ENCODE measurements at places on chromosomes 16 and 17.

GRCh38 chr16:57846078-57846697 is 43.9 kb upstream of the KIFC3 start:
- DNase-seq: no peak

DNA sequence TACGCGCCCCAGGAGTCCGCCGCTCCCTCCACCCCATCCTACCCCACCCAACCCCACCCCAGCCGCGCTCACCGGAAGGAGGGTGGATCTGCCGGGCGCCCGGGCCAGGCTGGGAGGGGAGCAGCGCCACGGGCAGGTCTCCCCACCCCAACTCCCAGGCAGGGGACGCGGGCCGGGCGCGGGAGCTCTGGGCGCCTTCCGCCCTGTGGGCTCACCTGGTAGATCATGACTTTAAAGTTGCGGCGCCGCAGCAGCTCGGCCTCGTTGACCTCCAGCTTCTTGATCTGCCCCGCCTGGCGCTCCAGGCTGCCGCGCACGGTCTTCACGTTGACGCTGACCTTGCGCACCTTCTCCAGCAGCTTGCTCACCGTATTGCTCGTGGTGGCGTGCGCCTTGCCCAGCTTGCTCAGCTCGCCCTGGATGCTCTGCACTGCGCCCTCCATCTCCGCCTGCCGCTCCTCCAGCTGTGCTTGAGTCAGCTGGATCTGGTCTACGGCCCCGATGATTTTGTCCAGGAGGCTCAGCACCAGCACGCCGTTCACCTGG is 571 bp downstream of the CAVIN1 start:
- DNase-seq: no peak

DNA sequence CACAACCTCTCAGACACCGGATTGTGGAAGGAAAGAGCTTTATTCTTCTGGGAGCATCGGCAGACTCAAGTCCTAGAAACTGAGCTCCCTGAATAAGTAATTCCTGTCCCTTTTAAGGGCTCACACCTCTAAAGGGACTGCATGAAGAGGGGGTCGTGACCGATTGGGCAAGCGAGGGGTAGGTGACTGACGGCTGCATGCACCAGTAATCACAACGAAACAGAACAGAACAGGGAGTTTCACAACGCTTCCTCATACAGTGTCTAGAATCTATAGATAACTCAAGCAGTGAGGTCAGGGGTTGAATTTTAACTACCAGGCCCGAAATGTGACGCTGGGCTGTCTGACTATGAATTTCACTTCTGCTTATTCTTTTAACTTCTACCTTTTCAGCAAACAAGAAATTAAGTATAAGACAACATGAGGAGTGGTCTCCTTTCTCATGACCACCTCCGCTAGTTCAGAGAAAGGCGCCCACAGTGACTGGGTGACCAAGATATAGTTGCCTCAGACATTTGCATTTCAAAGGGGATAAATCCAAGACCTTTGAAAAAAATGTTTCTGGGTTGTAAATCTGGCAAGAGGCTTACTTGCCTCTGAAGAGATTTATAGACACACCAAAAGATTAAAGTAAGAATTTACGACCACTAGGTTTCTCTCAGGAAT is 88.4 kb upstream of the ATF7IP2 start:
- no peak for DNase-seq

GRCh38 chr17:32875230-32875917 is 1.6 kb downstream of the MYO1D start:
- DNase-seq: no peak

GRCh38 chr16:66553223-66553622 is 847 bp downstream of the CKLF start:
- no peak for DNase-seq

GRCh38 chr17:79082311-79083190 is 7.9 kb downstream of the ENGASE start:
- peak; percentile 53 for DNase-seq

- DNase-seq: no peak
These were observed 32.8 kb downstream of the FBXO31 start for GRCh38 chr16:87350681-87351319.

DNA sequence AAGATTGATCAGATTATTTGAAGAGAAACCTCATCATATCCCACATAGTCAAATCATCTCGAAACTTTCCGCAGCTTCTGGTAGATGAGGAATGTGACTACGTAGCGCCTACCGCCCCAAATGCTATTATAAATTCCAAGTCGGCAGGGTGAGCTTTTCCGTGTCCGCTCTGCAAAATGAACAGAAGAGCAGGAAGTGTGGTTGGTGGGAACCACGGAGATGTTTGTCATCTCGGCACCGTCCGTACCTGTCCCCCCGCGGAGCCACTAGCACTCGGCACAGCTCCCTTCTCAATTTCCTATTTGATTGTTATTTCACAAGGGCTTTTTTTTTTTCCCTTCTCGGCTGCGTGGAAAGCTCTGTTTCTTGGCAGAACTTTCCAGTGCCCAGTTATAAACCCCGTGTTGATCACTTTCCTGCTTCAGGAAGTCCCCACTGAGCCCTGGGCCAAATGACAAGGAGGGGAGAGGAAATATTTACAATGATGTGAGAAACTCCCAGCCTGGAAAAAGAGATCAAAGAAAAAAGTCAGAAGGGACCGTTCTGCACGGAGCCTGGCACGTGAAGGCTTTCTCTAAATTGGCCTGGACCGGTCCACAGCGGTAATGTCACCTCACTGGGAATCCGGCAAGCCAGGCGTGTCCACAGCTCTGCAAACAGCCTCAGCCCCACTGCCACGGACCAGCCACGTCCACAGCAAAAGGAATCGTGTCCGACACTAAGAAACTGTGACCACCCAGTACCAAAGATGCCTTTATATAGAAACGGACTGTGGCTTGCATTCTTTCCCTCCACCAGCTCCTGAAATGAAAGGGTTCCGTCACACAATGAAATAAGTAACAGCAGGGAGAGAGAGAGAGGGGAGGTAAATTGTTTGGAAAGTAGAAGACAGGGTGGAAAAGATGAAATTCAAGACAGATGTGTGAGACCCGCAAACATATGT is 65.0 kb downstream of the MRM3 start:
- peak; percentile 55 for DNase-seq

DNA sequence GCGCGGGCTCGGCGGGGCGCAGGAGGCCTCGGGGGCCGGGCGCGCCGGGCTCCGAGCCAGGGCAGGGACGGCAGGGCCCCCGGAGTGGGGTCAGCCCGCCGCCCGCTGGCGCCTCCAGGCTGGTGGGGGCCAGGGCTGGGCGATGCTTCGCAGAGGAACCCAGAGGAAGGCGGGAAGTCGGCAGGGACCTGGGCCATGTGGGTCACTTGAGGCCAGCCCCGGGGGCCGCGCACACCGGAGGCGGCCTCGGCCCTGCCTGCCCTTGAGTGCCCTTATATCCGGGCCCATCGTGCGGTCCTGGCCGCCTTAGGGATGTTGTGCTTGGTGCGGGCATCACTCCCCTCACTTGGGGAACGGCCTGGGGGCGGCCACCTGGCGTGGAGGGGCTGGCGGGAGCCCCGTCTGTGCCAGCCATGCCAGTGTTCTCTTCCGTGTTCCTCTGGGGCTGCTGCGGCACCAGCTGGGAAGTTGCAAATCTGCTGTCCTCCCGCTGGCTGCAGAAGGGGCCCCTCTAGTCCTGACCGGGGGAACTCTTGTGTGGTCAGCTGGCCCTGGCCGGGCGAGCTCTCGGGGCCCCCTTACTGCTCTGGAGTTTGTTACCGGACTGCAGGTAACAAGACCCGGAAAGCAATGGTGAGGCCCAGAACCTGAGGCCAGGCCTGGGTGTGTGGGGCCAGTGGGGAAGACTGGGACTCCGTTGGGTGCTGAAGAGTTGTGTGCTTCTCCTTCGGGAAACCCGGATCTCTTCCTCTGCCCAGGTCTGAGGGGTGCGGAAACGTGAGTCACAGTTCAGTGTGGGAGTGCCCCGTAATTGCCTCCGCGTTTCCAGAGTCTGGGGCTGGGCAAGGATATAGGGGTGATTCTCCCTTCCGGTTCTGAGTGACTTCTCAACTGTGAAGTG is 849 bp downstream of the CAPN15 start:
- DNase-seq: no peak

- no peak for DNase-seq
These were observed 132.2 kb downstream of the SPECC1 start for GRCh38 chr17:20141198-20141972.

DNA sequence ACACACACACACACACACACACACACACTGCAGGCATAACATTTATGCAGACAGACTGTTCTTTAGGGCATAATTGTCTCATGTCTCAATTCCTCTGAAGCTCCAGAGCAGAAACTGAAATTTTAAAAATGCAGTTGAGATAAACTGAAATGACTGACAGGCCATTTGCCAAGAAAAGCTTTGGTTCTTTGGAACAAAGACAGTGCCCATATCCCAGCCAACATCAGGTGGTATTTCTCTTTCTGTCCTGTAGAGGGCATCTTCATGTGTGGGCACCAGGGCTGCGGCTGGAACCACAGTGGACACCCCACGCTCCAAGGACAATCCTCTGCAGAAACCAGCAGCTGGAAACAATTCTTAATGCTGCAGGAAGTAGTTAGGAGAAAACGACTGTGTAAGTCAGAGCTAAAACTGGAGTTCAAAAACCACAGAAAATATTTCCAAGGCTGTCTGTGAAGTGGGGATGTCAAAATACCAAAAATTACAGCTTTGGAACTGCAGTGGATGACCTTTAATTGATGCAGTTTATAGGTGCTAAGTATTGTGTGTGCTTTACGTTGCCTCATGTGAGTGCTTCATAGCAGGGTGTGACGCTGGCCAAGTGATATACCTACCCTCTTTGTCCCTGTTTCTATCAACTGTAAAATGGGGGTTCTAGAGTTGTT is 10.6 kb upstream of the MEFV start:
- DNase-seq: peak; percentile 59

- no peak for DNase-seq
These were observed 16.2 kb upstream of the HNF1B start for GRCh38 chr17:37761059-37761458.

- DNase-seq: no peak
These were observed 28.2 kb downstream of the TNFRSF13B start for GRCh38 chr17:16943541-16944333.

DNA sequence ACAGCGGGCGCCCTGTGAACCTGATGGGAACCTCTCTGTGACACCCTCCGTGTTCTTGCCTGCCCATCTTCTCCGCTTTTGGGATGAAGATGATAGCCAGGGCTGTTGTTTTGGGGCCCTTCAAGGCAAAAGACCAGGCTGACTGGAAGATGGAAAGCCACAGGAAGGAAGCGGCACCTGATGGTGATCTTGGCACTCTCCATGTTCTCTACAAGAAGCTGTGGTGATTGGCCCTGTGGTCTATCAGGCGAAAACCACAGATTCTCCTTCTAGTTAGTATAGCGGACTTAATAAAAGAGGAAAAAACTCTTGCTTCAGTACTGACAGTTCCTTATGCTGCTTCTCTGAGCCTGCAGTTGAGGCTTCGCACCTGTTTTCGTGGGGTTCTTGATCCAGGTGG is 10.5 kb downstream of the CDK5RAP3 start:
- DNase-seq: no peak

GRCh38 chr16:6019490-6019991 is 921.9 kb upstream of the EEF2KMT start:
- no peak for DNase-seq

DNA sequence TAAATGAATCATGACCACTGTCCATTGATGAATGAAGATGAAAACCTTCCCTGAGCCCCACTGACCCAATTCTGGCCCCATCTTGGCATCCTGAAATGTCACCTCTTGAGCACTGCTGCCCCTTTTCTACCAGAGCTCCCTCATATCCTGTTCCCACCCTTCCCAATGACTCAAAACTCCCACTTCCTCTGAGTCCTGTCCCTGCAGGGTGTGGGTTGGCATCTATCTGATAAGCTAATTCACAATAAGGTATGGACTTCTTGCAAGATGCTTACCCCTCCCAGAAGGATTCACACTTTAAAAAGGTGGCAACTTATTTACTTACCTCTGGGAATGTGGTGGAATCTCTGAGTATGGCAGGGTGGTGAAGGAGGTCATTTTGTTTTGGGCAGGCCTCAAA is 13.3 kb upstream of the CSNK2A2 start:
- no peak for DNase-seq

DNA sequence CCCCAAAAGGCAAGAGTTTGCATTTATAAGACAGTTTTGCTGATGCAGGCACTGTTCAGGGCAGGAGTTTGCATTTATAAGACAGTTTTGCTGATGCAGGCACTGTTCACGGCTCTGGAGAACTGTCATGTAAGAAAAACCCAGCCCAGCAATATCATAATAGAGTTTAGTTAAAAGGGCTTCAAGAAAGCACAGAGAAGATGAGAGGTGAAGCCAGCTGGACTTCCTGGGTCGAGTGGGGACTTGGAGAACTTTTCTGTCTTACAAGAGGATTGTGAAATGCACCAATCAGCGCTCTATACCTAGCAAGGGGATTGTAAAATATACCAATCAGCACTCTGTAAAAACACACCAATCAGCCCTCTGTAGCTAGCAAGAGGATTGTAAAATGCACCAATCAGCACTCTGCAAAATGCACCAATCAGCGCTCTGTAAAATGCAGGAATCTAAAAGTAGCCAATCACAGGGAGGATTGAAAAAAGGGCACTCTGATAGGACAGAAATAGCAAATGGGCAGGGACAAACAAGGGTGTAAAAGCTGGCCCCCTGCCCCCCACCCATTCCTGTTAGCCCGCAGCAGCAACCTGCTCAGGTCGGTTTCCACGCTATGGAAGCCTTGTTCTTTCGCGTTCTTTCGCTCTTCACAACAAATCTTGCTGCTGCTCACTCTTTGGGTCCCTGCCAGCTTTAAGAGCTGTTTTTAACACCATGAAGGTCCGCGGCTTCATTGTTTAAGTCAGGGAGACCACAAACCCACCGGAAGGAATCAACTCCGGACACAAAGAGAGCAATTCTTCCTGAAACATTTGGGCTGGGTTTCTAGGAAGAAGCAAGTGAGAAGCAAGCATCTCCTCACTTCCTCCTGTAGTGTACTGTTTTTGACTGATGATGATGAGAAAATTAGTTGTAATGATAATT is 1.8 kb upstream of the CBX1 start:
- DNase-seq: no peak

DNA sequence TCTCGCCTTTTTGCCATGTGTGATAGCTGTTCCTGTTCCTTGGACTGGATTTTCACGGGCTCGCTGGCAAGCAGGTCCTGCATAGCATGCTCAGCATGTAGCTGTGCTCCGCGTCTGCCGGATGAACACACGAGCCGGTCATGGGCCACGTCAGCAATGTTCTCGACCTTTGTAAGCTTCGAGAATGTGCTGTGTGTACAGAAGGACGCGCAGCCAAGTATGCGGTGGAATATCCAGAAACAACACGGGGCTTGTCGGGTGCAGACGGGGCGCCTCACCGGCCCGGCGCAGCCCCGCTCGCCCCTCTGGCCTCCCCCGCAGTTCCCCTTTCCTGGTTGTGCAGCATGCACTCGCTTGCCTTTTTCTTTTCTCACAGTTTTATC is 42.2 kb downstream of the RPTOR start:
- no peak for DNase-seq
